ENCODE measurements at places on chromosomes 11 and 22.
A peak's percentile ranks its signal among the peaks of the same experiment; 100 is the strongest.

DNA sequence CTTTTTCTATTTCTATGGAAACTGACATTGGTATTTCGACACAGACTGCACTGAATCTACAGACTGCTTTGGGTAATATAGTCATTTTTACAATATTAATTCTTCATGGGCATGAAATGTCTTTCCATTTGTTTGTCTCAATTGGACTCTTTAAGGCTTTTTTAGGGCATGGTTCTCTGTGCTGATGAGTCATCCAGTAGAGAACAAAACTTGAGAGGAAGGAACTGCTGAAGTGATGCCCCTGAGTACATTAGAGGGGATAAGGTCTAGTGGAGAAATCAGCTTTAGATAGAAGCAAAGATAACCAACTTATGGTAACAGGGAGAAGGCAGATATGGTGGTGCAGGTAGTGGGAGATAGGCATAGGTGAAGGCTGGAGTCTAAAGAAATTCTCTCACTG, 25.1 kb downstream of the TSG101 start:
- no peak for DNase-seq

GRCh38 chr11:60777106-60777505, 8.0 kb upstream of the MS4A10 start:
- no peak for DNase-seq

DNA sequence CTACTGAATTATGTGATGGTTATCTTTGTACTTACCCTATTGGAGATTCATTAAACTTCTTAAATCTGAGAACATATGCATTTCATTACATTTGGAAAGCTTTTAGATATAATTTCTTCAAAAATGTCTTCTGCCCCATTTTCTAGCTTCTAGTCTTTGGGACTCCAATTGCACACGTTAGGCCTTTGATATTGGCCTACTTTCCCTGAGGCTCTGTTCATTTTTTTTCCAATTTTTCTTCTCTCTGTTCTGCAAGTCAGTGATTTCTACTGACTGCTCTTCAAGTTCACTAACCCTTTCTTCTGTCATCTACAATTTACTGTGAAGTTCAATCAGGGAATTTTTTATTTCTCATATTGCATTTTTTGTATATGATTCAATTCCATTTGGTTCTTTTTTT, 43.0 kb downstream of the FZD4 start:
- DNase-seq = no peak

DNA sequence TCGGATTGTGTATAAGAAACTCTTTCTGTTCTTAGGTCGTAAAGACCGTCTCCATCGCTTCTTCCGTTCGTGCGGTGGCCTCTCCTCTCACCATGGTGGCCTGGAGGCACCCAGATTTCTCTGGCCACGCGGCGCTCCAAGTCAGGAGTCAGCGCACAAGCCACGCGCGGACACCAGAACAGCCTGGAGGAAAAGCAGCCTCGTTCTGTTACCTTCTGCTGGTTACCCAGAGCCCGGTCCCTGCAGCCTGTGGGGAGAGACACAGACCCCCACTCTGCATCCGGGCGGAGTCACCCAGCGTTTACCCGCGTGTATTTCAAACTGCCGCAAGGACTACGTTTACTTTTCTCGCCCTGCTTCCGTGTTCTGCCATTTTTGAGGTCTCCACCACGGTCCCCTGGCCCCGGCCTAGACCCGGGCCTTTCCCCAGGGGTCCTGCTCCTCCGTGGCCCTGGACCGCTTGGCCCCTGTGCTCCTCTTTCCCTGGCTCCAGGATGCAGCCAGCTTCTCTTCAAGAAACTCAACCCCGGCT, 776.1 kb downstream of the BRD1 start:
- no peak for DNase-seq

DNA sequence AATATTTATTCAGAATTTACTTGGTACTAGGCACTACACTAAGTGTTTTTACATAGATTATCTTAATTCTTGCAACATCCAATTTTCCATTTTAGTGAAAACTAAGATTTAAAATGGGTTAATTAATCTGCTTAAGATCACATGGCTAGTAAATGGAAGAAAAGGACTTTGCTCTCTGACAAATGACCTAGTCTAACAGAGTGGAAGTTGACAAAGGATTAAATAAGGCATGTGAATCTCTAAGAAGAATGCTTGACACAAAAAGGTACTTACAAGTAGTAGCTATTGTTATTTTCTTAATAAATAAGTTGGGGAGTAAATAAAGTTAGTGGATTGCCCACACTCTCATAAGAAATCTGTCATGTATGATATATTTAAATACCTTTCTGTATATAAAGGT, 584.8 kb downstream of the DLG2 start:
- no peak for DNase-seq

GRCh38 chr22:19463008-19463407, 15.5 kb upstream of the C22orf39 start:
- no peak for DNase-seq

DNA sequence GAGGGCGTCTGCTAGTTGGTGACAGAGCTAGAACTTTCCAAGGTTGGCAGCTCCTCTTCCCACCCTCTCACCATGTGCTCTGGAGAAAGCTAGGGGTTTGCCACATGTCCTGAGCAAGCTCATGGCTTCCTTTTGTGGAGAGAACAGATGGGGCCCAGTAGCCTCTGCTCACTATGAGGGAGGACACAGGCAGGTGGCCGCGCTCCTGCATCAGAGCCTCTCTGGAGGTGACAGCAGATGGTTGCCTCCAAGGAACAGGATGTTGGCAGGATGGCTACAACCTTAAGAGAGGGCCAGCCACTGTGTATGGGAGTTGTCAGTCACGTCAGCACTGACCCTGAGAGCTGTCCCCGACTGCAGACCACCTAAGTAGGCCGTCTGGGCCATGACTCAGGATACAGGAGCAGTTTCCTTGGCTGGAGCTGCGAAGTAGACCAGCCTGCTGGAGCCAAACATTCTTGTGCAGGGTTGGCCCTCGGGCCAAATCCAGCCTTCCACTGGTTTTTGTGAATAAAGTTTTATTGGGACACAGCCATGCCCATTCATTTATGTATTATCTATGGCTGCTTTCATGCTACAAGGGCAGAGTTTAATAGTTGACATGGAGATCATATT, 28.0 kb downstream of the SGSM1 start:
- DNase-seq = no peak

DNA sequence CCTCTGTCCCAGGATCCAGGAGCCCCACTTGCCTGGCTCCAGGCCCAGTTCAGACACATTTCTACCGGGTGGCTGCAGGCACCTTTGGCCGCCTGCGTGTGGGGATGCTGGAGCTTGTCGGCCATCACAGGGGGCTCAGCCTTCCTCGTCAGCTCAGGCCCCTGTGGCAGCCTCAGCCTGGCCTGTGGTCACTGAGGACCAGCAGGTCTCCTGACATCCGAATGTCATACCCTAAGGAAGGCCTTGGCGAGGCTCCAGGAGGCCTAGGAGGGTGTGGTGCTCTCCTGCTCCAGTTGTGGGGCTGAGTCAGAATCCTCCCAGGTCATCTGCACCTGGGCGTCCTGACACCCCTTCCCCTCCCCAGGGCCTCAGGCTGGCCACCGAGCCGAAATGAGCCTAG, 14.9 kb upstream of the SOX10 start:
- no peak for DNase-seq

DNA sequence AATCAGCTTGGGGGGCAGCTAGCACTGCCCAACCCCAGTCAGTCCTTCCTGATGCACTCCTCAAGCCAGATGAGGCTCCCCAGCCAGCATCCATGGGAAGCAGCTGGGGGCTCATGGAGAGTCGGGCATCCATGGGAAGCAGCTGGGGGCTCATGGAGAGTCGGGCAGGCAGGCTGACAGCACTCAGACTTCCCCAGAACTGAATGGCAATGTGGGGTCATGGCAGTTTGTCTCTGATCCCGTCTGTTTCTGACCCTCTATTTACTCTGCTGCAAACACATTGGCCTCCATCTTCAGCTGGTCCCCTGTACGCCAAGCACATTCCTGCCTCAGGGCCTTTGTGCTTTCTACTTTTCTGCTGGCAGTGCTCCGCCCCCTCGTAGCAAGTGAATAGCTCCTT, 314.8 kb downstream of the NTM start:
- no peak for DNase-seq

- DNase-seq = no peak
These were observed 13.2 kb upstream of the AMPD3 start for GRCh38 chr11:10441652-10442503.

DNA sequence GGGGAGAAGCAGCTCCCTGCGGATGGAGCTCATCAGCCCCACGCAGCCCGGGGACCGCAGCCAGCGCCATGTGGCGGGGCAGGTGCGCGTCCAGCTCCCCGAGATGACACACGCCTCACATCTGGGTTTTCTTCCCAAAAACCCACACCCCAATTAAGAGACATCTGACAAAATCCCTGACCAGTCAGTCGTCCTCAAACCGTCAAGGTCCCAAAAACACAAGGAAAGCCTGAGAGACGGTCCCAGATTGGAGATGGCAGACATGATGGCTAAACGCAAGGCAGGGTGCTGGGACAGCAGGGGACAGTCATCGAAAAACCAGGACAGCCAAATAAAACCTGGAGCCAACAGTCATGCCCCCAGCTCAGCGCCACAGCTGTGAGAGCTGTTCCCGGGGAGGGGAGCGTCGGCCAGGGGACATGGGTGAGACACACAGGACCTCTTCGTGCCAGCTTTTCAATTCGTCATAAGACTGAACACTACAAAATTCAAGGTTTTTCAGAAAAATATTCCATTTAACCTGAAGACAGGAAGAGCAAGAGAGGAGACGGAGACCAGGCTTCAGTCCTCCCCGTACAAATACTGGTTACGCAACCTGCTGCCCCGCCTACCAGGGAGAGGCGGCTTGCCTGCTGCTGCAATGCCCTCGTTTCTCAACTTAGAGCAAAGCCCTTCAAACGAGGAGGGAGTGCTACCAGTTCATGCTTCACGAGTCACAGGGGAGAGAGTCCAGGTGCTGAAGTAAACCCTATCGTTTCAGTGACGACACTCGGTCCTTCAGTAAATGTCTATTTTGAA, 10.5 kb downstream of the TOLLIP start:
- no peak for DNase-seq

DNA sequence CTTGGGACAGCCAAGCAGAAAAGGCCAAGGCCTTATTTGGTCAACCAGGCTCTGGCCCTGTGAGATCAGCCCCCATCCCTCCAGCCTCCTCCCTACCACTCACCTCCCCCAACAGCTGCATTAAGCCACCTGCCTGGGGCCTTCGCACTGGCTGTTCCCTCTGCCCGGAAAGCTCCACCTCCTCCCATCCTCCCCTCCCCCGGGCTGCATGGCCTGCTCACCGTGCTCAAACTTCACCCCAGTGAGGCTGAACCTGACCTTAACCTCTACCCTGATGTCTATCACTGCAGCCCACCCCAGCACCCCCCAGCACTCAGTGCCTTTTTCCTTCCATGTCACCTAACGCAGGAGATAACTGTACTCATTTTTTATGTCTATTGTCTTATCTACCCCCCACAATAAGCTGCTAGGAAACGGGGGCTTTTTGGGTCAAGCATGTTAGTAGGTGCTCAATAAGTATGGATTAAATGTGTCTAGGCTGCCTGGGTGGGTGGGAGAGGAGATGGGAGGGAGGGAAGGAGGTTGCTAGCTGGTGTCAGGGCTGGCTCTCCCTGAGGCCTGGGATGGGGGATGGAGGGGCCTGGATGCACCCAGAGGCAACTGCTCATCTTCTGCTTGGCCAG, 912 bp downstream of the PTPRCAP start:
- peak; percentile 47 for DNase-seq

- no peak for DNase-seq
These were observed 83.4 kb upstream of the SHISAL1 start for GRCh38 chr22:44396021-44396726.

GRCh38 chr11:62726156-62726914, 922 bp downstream of the HNRNPUL2 start:
- DNase-seq = no peak

GRCh38 chr22:19035474-19036228, 86.6 kb downstream of the DGCR2 start:
- no peak for DNase-seq

GRCh38 chr11:91489989-91490388, 734.6 kb upstream of the FAT3 start:
- DNase-seq = no peak

- DNase-seq = no peak
These were observed 34.2 kb downstream of the DNHD1 start for GRCh38 chr11:6531267-6531752.

GRCh38 chr22:38831166-38831945, 12.5 kb downstream of the NPTXR start:
- DNase-seq = no peak

DNA sequence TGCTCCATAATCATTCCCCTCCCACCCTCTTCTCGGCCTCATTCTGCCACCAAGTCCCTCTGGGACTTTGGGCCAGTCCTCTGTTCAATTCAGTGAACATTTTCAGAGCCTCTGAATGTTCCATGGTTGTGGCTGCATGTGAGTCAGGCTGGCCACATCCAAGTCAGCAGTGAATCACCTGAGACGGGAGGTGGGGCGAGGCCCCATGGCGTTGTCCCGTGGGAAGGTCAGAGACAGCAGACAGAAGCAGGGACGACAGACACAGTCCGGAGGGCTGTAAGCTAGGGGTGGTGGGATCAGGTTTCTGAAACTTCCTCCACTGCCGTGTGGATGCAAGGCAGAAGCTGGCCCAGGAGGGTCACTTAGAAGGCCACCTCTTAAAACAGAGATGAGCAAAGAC, 324.8 kb downstream of the MN1 start:
- DNase-seq = no peak

DNA sequence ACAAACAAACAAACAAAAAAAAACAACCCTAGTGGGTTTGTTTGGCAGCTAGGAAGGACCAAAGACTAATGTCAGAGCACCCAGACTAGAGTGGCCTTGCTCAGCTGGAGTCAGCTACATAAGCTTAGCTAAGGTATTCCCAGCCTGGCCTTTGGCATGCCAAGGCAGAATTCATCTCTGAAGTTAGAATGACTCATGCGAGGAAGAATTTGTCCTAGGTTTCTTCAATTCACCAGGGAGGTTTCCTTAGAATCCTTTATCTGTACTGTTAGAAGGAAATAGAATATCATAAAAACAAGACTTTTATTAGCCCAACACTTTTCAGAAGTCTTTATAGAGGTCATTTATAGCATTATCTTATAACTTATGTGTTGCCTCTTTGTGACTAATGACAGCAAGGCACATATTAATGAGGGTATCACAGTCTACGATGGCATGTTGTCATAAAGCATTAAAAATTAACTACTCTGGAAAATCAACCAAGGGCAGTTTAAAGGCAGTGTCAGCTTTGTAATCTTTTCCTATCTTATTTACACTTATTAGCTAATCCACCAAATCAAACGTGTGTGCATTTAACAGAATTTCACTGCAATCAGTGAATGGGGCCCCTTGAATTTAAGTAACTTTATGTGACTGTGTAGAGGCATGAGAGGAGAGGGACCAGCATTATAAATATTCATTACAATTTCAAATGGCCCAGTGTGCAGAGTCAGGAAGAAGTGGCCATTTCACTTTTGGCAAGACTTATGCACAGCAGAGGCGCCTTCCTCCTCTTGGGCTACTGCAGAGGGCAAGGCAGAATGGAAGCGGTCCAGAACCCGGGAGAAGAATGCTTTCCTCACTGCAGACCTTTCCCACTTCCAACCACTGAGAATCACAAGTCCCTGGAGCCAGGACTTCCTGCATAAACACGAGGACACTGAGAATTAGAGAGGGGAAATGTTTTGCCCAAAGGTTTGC, 36.3 kb downstream of the SLC5A1 start:
- no peak for DNase-seq

GRCh38 chr11:113308601-113309000, 5.8 kb upstream of the TTC12 start:
- no peak for DNase-seq
